Fibroblast of the aortic adventitia (primary cell): ENCODE measurements at places on chromosomes 6 and 20.

DNA sequence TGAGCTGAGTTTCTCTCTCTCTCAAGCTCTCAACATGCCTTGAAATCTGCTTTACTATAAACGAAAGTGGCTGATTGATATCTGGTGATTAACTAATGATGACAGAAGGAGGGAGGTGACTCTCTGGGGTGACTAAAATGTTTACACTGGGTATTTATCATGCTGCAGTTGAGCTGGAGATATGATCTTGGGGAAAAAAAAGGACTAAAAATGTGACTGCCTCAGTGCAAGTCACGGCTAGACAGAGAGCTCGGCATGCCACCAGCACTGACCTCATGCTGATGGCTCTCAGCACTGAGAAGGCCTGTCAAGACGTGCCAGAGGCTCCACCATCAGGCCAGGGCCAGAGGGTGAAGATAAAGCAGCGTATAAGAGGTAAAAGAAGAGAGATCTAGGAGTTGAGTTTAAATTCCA is 103.1 kb upstream of the SPACA1 start:
- DNase-seq = peak; percentile 66

- DNase-seq = no peak
These were observed 164.2 kb upstream of the ATXN1 start for GRCh38 chr6:16925461-16925860.

GRCh38 chr6:71489736-71490135 is 201.1 kb downstream of the OGFRL1 start:
- peak; percentile 92 for DNase-seq

- DNase-seq = peak; percentile 44
These were observed 52.6 kb upstream of the MAFB start for GRCh38 chr20:40741507-40742106.

DNA sequence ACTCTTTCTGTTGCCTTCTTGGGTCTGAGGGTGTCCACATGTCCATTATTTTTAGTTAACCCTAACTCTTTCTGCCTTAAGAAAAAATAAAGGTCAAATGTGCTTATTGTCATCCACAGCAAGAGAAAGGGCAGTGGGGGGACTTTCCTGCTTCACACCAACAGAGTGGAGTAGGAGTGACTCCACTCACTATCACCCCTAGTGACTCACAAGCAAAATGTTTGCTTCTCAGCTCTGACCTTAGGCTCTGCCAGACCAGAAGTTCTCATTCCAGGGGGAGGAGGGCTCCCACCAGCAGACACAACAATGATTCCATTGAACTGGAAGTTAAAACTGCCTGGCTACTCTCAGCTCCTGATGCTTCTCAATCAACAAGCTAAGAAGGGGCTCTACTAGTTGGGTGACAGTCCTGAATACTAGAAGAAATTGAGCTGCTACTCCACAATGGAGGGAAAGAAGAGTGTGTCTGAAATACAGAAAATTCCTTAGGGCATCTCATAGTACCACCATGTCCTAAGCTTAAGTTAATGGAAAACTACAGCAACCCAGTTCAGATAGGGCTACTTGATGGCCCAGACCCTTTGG is 83.9 kb upstream of the AFDN start:
- DNase-seq = no peak

GRCh38 chr6:128676456-128676855 is 156.1 kb upstream of the PTPRK start:
- DNase-seq = no peak

DNA sequence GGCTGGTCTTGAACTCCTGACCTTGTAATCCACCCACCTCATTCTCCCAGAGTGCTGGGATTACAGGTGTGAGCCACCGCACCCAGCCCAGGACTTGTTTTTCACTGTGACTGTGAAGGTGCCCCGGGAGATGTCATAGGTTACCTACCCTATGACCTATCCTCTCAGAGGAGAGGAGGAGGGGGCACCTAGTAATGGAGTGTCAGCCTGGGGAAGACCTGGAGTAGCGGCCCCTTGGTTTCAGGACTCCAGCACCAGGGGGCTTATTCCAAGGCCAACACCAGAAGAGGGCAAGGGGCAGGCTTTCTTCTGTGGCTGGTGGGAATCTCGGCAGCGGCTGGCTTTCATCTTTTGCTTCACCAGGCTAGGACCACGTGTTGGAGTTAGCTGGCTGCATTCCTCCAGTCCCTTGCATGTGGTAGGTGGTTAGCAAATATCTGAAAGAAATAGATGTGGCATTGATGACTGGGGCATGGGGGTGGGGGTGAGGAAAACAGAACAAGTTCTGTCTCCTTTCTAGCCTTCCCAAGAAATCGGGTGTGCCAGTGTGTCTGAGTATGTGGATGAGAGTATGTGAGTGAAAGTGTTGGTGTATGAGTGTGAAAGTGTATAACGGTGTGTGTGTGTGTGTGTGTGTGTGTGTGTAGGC is 7.9 kb upstream of the ITPR3 start:
- DNase-seq = peak; percentile 69
